Fibroblast of villous mesenchyme (primary cell): ENCODE measurements at places on chromosomes 7 and 10. TPM values are rescaled to one million over a fixed set of nuclear protein-coding genes. Genes with fewer than 3 reads are reported as not detected.

The FGFR2 gene
- 0.32 and 0.86 TPM in 2 replicates for total RNA-seq

The CYP2C19 gene
- 0.43 TPM in 1 of 2 replicates, not detected in the other for total RNA-seq

GRCh38 chr7:116403265-116403664 lies 96.3 kb upstream of the CAV2 start:
- peak; percentile 29 for DNase-seq

GRCh38 chr7:37698276-37698675 lies 14.7 kb downstream of the GPR141 start:
- DNase-seq: no peak

DNA sequence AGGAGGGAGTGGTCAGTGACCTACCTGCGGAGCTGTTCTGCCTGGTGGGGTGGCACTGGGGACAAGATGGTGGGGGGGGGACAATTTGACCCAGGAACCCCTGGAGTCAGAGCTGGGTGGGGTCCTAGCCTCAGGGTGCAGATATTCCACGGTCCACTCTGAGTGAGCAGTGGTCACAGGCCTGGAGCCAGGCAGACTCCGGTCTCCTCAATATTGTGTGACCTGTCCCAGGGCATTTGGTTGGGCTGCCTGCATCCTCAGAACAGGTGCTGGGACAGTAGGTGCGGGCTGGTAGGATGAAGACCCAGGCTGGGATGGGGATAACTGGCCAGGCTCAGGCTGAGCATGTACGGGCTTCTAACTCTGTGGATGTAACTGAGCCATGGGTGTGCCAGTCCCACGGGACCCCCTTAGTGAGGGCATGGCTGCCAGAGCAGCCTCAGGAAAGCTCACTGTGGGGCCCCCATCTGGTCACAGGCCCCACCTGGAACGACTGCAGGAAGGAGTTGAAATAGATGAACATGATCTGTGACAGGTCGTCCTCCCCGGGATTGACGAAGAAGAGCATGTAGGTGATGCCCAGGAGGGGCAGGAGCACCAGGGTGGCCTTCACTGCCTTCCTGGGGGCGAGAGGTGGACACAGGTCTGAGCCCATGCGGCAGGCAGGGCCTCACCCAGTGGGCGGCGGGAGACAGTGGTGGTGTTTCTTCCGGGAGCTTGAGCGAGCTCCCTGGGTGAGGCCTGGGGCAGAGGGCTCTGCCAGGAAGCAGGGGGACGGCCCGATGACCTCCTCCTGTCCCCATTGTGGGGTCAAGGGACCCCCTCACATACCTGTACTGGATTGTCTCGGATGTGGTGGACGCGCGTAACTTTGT lies 26.9 kb downstream of the CRHR2 start:
- DNase-seq: no peak

- DNase-seq: no peak
Measured at GRCh38 chr7:76008156-76008687, 13.8 kb upstream of the TMEM120A start.
